ENCODE measurements at places on chromosomes 3 and 15.

DNA sequence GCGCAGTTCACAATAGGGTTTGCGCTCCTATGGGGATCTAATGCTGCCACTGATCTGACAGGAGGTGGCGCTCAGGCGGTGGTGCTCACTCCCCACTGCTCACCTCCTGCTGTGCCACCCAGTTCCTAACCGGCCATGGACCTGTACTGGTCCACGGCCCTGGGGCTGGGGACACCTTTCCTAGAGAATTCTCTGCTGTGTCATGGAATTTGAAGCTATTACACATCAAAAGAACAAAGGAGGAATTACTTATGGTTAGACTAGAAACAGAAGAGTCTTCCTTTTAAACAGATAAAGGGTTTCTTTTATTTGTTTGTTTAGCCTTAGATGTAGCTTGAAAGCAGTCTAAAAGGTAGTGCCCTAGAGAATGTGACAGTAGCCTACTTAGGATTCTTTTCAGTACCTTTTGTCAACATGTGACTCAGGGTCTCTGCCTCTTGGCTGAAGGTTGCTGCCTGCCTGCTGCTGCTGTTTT, 50.3 kb downstream of the PAK2 start:
- no peak for DNase-seq

GRCh38 chr15:59274126-59274970, 67.7 kb downstream of the LDHAL6B start:
- DNase-seq = peak; percentile 17

- DNase-seq = no peak
Measured at GRCh38 chr3:125512135-125512920, 7.7 kb downstream of the SNX4 start.

- DNase-seq = no peak
Measured at GRCh38 chr15:51288143-51289065, 50.0 kb downstream of the CYP19A1 start.

GRCh38 chr15:42401544-42402454, 42.5 kb downstream of the CAPN3 start:
- peak; percentile 23 for DNase-seq

DNA sequence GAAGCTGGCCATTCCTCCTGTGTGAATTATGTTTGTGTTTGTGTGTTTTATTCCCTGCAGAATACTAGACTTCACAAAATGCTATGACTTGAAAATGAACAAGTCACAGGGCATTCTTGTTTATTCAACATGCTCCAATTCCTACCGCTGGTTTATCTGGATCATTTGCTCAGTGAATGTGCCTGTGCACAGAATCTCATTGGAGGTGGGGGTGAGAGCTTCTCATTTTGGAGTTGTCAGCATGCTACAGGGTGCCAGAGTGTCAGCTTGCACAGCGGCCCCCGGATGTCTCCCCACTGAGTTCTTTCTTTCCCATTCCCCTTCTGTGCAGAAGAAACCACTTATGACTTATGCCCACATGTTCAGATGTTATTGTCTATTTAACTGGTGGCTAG, 428.7 kb downstream of the ROBO2 start:
- no peak for DNase-seq

DNA sequence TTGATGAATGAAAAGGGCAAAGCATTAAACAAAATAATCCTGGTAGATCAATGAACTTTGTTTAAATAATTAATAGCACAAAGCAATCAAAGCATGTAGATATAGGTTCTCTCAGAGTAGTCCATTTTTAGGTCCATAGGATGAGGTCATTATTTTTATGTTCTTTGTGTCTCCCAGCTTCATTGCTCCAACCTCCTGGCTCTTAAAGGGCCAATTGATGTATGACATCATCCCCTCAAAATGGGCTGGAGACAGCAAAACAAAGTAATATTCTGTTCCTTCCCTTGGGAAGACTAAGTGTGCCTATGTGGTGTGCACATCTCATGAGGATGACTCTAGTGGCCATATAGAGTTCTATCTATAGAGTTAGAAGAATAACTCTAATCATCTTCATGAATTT, 49.5 kb downstream of the HMG20A start:
- no peak for DNase-seq

DNA sequence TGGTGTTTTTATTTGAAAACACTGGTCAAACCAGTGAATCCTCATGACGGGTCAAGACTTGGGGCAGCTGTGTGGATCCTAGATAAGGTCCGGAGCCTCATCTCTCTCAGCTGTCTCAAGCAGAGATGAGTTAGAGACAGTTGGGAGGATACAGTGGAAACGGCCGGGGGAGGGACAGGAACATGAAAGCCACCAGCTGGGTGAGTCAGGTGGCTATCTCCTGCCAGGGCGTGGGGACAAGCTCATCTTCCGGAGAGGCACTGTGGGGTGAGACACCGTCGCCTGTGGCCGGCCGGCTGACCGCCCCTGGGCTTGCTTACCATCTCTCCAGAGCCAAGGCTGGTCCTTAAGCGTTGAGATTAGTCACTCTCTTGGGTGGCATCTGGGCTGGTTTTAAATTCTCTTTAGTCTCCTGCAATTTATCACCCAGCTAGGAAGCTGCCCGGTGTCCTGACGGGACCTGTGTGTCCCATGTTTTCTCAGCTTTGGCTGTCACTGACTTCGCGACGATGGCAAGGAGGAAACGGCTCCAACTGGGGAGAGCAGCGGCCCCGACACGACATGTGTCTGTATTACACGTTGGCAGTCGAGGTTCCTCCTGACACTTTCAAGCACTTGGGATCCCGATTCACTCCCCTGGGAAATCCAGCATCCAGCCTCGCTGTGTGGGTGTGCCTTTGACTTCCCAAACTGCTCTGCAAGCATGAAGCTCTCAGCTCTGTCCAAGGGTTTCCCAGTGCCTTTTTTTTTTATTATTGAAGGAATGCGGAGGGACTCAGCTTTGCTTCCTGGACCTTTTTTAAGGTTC, 7.5 kb downstream of the ST8SIA2 start:
- DNase-seq = no peak

GRCh38 chr15:77659350-77660321, 26.9 kb upstream of the LINGO1 start:
- DNase-seq = peak; percentile 48

DNA sequence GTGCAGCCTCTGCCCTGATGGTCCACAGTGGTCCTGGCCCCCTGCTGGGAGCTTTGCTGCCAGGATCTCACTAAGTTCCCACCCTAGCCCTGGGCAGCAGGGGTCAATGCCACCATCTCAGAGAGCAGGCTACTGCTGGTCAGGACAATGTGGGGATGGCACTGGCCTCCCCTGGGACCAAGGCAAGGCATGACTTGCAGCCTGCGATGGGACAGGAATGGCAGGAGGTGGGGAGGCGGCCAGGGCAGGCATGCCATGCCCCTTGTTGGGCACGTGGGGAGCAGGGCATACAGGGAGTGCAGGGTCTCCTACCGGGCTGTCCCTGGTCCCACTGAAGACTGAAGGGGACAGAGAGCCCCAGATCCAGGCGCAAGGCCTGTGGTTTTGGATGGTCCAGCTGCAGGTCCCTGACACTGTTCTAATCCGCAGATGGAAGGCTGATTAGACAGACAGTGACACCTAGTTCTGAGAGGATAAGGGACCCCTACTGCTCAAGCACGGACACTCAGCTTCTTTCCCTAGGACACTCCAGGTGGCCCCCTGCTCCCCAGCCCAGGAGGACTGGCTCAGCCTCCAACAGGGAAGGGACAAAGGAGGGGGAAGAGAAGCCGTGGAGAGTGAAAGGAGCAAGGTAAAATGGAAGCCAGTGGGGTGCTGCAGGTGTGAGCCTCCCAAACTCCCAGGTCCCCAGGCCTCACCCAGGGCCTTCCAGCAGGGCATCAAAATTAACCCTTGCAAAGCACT, 69.2 kb upstream of the RPL32 start:
- no peak for DNase-seq

- DNase-seq = no peak
Measured at GRCh38 chr15:85282504-85283115, 97.8 kb upstream of the AKAP13 start.

- no peak for DNase-seq
Measured at GRCh38 chr3:15681668-15682067, 80.1 kb downstream of the BTD start.

DNA sequence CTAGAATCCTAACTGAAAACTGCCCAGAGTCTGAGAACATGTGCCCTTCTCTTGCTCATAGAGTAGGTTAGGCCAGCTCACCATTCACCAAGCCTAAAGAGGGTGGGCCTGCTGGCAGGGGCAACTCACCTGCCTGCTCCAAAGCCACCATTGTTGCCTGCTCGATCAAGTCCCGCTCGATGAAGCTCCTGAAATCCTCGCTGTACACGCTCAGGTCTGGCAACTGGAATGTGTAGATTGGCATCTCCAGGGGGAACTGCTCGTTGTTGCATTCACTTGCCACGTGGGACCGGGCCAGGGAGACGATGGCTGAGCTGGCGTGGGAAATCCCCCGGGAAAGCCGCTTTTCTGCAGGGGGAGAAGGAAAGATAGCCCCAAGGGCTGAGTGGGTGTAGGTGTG, 232.2 kb downstream of the KLF13 start:
- DNase-seq = no peak

DNA sequence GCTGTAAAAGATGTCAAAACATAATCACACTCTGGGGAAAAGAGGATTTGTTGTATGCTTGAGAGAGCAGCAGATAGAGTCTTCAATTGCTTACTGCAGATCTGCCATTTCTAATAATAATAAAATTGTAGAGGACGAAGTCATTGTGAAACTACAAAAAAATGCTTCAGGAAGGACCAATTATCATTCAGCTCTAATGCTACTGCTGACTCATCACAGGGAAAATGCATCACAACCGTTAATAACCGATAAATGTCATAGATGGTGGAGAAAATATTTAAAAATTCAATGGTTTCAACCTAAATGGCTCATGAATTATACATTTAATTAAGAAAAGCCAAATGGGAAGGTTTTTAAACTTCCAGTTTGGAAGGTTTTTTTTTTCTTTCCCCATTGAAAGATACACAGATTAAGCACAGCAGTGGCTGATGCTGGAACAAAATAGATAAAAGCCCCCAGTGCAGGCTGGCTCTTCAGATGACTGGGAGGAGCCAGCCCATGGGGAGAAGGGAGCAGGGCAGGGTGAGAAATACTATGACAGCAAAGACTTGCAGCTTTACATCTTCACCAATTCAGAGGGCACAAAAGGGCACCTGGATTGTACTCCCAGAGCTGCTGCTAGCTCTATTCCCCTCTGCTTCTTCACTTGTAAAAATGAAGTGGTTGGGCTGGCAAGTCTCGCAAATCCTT, 196.1 kb downstream of the CNTN6 start:
- DNase-seq = no peak

GRCh38 chr3:177770383-177771230, 573.3 kb upstream of the TBL1XR1 start:
- DNase-seq = no peak

DNA sequence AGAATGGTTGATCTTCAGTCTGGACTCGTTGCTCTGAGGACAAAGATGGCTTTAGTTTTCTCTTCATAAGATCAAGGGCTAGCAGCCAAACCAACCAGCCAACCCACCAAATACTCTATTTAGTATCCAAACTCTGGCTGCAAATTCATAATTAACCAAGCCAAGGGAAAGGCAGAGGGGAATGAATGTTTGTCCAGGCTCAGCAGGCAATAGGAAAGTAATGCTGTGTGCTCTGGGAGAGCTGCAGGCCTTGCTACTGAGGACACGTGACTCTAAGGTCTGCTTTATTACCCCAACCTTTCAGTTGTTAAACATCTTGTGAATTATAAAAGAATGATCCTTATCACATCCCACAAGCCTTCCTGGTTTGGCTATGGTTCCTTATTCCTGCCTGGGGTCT, 52.3 kb upstream of the GALNT15 start:
- no peak for DNase-seq

DNA sequence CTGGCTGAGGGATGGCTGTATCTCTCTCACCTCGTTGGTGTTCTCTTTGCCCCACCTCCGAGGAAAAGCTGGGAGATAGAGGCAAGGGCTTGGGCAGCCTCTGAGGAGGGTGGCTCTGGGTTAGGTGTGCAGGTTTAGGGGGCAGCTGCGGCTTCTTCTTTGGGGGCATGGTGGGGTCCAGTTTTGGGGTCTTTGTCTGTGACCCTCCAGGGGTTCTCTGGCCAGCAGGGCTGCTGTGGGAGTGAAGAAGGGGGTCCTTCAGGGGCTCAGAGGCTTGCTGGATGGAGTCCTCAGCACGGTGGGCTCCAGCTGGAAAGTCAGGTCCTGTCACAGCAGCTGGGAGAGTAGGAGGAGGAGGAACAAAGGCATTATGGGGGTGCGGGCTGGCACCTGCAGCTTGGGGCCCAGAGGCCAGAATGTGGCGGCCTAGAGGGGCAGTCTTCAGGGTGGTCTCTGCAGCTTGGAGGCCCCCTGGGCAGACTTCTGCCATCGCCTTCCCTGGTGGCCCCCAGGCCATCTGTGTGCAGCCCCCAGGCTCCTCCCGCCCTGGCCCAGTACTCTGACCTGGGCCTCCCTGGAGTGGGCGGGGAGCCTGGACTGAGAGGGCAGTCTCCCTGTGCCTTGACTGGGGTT, 7.0 kb downstream of the XIRP1 start:
- no peak for DNase-seq

DNA sequence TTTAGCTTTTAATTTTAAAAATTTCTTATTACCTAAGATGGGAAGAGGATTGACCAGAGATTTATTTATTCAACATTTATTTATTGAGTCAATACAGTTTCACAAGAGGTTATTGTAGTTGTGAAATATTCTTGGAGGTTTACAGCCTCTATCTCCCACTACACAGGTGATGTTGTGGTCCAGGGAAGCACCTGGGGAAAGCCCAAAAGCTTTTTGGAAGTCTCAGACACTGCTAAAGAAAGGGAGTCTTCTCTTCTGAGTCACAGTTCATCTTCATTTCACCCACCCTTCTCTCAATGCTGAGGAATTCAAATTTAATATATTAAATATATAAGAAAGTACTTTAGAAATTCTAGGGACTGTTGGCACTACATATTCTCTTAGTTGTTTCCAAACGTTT, 41.8 kb downstream of the SERPINI1 start:
- no peak for DNase-seq

DNA sequence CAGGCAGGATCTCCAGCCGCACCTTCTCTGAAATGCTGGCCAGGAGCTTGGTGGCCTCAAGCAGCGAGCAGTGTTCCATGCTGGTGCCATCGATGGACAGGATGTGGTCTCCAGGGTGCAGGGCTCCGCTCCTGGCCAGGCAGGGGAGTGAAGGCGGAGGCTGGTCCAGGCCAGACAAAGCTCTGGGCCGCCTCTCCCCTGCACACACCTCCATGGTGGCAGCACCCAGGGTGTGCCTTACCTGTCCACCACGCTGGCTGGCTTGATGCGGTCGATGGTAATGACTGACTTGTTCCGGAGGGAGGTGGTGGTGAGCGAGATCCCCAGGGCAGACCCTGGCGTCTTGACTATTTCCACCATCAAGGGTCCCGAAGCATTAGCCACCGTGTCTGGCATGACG, 20.0 kb downstream of the GRIP2 start:
- no peak for DNase-seq

GRCh38 chr15:69557020-69557706, 104.5 kb downstream of the RPLP1 start:
- no peak for DNase-seq

- DNase-seq = no peak
Measured at GRCh38 chr3:46131884-46132450, 76.1 kb downstream of the CCR1 start.

- DNase-seq = no peak
Measured at GRCh38 chr15:29037997-29038705, 152.4 kb downstream of the APBA2 start.

- no peak for DNase-seq
Measured at GRCh38 chr3:89227634-89228033, 120.2 kb downstream of the EPHA3 start.

All from HL-60 (cell line).